ENCODE measurements at places on chromosomes 3 and 15.
A peak's percentile ranks its signal among the peaks of the same experiment; 100 is the strongest.

DNA sequence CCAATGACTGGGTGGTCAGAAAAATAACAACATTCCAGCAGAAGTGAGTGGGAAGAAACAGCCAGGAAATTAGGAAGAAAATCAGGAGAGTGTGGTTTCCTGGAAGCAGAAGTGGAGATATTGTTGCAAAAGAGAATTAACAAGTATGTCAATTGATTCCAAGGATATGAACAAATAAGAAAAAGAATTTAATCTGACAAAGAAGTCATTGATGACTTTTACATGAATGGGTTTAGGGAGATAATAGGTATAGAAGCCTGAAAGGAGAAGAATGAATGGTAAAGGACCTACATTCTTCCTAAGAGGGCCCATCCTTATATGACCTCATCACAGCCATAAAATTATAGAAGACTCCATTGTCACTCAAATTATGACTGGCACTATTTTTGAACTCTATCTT, 1440.1 kb downstream of the OTOL1 start:
- no peak for DNase-seq

DNA sequence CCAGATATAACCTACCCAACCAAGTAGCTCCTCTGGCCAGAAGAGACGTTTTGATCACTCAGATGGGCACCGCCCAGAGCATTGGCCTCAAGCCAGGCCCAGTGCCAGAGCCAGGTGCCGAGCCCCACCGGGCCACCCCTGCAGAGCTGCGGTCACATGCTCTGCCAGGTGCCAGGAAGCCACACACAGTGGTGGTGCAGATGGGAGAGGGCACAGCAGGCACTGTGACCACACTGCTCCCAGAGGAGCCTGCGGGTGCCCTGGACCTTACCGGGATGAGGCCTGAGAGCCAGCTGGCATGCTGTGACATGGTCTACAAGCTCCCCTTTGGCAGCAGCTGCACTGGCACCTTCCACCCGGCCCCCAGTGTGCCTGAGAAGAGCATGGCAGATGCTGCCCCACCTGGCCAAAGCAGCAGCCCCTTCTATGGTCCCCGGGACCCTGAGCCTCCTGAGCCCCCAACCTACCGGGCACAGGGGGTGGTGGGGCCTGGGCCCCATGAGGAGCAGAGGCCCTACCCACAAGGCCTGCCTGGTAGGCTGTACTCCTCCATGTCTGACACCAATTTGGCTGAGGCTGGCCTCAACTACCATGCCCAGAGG, 19.1 kb upstream of the APEH start:
- no peak for DNase-seq

DNA sequence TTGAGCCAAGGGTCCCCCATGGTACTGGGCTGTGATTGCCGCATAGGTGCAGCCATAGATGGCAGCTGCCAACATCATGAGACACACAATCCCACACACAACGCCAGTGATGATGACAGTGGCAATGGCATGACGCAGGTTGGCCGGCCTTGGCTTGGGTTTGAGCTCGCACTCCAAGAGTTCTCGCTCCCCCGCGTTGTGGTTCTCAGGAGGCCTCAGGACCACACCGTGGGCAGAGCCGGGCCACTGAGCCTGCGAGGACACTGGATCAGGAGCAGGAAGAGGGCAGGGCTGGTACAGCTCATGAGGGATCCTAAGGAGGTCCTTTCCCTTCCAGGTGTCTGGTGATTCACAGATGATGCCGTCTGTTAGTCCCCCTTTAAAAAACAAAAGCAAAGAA, 9.3 kb downstream of the LRTM1 start:
- DNase-seq = no peak

- DNase-seq = no peak
These were observed 18.0 kb downstream of the ICE2 start for GRCh38 chr15:60460931-60461330.

DNA sequence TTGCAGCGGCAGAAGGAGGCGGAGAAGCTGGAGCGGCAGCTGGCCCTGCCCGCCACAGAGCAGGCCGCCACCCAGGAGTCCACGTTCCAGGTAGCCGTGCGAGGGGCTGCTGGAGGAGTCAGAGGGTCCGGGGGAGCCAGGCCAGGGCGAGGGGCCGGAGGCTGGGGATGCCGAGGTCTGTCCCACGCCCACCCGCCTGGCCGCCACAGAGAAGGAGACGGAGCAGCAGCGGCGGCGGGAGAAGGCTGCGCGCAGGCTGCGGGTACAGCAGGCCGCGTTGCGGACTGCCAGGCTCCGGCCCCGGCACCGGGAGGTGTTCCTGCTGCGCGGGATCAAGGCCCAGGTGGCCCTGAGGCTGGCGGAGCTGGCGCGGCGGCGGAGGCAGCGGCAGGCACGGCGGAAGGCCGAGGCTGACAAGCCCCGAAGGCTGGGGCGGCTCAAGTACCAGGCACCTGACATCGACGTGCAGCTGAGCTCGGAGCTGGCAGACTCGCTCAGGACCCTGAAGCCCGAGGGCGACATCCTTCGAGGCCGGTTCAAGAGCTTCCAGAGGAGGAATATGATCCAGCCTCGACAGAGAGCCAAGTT, 625.0 kb downstream of the MCTP2 start:
- no peak for DNase-seq

DNA sequence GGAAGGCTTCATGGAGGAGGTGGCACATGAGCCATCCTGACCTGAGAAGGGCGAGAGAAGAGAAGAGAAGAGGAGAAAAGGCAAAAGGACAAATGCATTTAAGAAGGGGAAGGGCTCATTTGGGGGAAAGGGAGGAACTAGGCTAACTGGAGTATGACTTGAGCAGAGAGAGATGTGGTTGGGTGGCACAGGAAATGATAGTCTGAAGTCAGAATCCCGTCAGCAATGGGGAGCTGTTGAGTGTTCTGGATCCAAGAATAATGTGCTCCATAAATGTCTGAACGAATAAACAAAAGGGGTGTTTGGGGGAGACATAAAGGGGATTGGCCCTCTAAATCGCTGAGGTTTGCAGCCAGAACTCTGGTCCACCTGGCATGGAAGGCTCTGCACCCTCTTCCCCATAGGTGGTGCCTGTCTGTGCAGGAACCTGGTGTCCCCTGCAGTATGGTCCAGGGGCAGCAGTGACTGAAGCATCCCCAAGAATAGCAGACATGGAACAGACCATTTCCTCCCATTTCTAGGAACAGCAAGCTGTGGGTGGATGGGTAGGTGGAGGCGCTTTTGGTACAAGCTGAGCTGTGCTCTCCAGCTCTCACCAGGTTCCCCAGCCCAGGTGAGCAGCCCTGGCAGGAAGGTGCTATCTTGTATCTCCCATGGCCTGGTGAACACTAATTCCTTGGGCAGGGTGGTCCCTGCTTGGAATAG, 15.2 kb downstream of the CORO2B start:
- no peak for DNase-seq

- DNase-seq = no peak
These were observed 30.2 kb upstream of the AMOTL2 start for GRCh38 chr3:134404366-134404885.

DNA sequence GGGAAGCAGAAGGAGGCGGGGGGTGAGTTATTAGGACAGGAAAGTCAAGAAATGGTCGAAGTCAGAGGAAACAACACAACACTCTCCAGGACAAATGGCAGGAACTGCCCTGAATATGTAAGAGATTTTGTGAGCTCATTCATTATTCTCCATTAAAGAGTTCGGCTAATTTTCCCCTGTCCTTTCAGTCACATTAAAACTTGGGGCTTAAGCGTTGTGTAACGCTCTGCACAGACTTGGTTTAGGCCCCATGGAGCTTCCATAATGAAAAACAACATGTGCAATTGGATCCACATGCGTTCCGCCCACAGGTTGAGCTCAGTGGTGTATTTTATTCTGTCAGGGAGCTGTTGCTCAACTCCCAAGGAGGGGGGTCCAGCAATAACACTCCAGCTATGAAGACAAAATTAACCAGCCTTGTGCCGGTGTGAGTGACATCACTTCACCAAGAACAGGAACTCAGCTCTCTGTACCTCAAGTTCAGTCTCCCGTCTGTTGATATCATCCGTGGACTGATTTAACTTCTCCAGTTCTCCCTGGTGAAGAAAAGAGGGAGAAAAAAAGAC, 2.3 kb downstream of the SH3BP5 start:
- peak; percentile 88 for DNase-seq

GRCh38 chr15:101244889-101245668, 6.8 kb downstream of the CHSY1 start:
- DNase-seq = no peak

Measured in KBM-7 (cell line).